ENCODE measurements at places on chromosomes 4 and X.

DNA sequence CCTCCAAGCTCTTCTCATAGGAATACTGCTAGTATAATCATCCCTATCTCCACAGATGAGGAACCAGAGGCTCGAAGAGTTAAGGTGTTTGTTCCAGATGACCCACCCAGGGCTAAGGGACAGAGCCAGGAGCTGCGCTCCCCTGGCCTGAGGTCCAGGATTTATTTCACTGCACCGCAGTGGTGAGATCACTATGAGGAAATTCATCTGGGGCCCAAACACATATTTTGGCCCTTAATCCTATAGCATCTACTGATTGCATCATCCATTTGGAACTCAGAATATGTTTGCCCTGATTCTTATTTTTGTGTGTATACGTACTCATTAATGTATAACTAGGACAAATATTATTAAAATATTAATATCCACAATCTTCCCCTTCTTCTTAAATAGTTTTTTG is 100.1 kb upstream of the RBPJ start:
- no peak for DNase-seq

DNA sequence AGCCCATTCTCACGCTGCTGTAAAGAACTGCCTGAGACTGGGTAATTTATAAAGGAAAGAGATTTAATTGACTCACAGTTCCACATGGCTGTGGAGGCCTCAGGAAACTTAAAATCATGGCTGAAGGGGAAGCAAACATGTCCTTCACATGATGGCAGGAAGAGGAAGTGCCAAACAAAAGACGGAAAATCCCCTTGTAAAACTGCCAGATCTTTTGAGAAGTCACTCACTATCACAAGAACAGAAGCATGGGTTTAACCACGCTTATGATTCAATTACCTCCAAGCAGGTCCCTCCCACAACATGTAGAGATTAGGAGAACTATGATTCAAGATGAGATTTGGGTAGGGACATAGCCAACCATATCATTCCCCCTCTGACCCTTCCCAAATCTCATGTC is 335.5 kb downstream of the IL15 start:
- DNase-seq, result no peak

- DNase-seq, result no peak
These were observed 1.6 kb downstream of the SLC49A3 start for GRCh38 chr4:687048-687970.

DNA sequence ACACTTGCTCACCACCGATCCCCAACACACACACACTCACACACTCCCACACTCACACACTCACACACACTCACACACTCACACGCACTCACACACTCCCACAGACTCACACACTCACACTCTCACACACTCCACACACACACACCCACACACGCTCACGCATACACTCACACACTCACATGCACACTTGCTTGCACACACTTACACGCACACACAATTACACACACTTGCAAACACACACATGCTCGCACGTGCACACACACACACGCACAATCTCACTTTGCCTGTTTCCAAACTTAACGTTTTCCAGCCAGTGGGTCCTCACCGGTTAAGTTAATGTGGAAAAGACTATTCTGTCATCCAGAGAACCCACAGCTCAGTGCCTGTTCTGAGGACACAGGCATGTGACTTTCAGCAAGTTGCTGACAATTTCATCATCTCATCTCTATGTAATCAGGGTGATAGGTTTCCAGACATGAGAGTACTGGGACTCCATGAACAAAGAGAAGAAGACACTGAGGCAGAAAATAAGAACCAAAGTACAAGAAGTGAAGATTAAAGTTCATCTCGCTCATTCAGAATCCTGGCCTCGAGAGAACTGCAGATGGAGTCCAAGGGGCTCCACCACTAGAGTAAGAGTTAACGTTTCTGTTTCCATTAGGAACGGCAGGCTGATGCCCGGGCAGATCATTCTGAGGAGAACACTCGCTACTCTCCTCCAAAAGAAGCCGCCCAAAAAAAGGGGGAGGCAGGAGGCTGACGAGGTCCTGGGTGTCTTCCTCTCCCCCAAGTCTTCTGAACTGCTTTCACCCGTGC is 153.2 kb upstream of the FRG1 start:
- DNase-seq, result no peak

- no peak for DNase-seq
These were observed 77.5 kb upstream of the INPP4B start for GRCh38 chr4:142923619-142924018.

- no peak for DNase-seq
These were observed 122.1 kb upstream of the EOLA2 start for GRCh38 chrX:150060406-150060805.
